Kidney tubule cell (primary cell): ENCODE measurements at places on chromosomes 11 and 22.

DNA sequence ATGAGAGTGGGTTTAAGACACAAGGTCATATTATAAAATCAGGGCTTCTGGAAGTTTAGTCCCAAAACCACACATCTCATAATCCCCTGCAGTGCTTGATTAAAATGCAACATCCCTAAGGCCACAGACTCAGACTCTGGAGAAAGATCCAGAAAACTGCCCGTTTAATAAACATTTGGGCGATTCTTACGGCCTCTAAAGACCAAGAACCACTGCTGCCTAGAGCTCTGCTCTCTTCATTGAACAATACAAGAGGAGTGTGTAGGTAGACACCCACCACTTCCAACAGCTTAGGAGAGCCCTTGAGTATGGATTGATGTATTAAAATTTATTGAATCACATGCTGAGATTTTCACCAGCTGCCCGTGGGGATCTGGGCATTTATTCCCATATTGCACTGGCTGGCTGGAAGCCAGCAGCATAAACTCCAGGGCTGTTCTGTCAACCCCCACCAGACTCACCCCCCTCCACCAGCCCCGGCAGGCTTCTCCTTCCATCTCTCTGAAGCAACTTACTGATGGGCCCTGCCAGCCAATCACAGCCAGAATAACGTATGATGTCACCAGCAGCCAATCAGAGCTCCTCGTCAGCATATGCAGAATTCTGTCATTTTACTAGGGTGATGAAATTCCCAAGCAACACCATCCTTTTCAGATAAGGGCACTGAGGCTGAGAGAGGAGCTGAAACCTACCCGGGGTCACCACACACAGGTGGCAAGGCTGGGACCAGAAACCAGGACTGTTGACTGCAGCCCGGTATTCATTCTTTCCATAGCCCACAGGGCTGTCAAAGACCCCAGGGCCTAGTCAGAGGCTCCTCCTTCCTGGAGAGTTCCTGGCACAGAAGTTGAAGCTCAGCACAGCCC lies 749 bp upstream of the BEST1 start:
- peak; percentile 35 for DNase-seq

DNA sequence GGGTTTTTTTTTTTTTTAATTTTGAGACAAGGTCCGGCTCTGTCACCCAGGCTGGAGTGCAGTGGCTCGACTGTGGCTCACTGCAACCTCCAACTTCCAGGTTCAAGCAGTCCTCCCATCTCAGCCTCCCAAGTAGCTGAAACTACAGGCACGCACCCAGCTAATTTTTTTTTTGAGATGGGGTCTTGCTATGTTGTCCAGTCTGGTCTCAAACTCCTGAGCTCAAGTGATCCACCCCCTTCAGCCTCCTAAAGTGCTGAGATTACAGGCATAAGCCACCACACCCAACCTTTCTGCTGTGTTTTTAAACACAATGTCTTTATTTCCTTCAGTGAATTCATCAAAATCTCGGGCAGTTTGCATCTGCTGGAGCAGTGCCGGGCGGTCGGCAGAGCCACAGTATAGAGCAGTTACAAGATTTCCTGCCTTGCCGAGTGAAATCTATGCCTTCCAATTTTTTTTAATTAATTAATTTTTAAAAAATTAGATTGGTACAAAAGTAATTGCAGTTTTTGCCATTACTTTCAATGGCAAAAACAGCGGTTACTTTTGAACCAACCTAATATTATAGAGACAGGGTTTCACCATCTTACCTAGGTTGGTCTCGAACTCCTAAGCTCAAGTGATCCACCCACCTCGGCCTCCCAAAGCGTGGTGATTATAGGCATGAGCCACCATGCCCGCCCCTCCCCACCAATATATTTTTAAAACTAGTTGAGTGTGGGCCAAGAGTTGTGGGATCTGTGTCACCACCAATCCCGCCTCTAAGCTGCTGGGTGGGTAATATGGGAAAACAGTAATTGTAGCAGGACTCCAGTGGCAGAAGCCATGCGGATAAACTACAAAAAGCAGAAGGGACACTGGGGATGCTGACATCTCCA lies 2.7 kb upstream of the ACY3 start:
- no peak for DNase-seq

DNA sequence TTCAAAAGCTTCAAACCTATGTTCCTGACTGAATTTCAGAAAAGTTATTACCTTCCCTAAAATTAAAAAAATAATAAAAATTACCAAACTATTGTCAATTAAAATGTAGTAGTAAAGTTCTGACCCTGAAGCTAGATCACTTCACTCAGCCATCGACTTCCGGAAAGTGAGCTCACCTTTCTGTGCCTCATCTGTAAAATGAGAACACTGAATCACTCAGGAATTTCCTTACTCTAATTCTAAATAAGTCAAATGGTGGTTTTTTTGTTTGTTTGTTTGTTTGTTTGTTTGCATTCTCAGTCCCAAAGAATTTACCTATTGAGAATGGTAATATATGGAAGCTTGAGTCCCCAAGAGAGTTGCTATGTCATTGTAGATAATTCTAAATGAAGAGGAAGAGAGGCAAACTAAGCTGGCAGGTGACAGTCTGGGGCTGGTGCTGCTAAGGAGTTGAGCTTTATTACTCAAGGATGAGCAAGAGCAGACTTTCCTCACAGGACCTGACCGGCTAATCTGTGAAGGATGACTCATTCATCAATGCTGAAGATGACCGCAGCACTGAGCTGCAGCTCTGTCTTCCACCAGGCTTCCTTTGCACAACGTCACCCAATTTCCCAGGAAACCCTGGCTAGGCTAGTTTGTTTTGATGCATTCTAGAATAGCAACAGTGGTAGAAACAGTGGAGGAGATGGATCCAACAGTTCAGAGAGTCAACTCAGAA lies 248.8 kb downstream of the RAB38 start:
- peak; percentile 90 for DNase-seq

GRCh38 chr11:74144592-74144991 lies 26.2 kb downstream of the C2CD3 start:
- no peak for DNase-seq

- DNase-seq = peak; percentile 18
Observed at GRCh38 chr11:33500861-33501479, 199.7 kb downstream of the C11orf91 start.

DNA sequence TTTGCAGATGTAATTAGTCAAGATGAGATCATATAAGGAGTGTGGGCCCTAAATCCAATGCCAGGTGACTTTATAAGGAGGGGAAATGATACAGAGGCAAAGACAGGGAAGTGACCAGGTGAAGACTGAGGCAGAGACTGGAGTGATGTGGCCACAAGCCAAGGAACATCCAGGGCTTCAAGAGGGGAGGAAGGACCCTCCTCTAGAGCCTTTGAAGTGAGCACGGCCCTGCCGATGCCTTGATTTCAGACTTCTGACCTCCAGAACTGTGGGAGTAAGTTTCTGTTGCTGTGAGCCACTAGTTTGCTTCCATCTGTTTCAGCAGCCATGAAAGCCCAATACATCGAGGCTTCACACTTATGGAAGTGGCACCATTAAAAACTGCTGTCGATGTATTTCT lies 78.7 kb downstream of the SHANK2 start:
- DNase-seq = no peak

DNA sequence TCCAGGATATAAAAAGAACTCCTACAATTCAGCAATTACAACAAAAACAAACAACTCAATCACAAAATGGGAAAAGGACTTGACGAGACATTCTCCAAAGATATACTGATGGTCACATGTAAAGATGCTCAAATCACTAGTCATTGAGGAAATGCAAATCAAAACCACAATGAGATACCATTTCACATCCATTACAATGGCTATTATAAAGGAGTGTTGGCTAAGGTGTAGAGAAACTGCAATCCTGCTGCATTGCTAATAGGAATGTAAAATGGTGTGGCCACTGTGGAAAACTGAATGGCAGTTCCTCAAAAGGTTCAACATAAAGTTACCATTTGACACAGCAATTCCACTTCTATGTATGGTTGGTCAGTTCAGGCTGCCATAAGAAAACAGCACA lies 11.8 kb upstream of the TBCEL start:
- DNase-seq = peak; percentile 10

DNA sequence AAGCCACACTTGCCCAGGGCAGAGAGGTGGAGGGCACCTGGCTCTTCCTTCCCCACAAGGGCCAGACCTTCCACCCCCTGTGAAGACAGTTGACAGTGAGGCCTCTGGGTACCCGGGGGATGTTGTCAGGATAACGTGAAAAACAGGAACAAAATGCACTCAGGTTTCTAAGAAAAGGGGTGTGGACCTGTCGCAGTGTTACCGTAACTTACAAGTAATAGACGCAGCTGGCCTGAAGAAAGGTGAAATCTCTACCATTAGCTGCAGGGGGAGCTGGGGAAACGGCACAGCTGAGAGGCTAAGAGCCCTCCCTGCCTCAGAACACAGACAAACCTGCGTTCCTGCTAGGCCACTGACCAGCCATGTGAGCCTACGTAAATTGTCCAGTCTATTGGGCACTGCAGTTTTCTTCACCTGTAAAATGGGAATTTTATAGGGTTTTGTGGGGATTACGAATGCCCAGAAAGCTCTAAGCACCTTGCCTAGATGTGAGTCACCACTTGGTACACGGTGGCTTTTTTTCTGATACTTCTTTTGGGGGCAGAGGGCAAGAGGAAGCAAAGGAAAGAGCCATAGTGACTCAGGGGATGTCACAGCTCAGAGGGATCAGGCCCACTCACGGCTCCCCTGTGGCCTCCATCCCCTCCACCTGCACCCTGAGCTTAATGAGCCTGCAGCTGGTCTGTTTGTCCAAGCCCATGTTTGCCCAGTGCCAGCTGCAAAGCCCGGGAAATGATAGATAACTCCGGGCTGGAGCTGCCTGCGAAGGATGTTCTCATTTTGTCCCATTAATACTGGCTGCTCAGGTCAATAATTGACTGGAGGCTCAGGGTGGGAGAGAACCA lies 18.4 kb upstream of the CABP7 start:
- DNase-seq = peak; percentile 89

DNA sequence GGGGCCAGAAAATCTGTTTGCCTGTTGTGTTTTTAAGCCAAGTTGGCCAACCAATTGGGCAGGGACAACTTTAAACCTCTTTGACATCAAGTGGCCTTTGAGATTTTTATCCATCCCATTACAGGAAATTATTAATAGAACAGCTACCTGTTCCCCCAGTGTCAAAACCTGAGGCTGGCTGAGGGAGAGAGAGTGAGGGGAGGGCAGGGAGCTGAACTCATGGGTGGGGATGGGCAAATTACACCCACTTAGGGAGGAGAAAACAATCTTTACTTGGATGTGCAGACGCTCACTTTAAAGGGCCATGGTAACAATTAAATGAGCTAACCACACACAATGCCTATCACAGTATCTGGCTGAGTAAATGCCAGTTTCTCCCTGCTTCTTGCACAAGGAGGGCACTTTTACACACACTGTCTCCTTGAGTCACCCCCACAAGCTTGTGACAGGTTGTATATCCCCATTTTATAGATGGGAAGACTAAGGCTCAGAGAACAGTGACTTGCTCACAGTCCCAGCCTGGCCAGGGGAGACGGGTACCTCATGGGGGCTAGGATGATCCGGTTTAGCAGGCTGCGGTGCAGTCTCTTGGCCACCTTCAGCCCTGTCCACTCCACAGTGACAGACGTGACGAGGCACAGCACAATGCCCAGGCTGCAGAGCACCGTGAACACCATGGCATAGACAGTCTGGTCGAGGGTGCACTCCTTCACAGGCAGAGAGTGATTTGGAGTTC lies 17.8 kb upstream of the KCNJ11 start:
- no peak for DNase-seq

DNA sequence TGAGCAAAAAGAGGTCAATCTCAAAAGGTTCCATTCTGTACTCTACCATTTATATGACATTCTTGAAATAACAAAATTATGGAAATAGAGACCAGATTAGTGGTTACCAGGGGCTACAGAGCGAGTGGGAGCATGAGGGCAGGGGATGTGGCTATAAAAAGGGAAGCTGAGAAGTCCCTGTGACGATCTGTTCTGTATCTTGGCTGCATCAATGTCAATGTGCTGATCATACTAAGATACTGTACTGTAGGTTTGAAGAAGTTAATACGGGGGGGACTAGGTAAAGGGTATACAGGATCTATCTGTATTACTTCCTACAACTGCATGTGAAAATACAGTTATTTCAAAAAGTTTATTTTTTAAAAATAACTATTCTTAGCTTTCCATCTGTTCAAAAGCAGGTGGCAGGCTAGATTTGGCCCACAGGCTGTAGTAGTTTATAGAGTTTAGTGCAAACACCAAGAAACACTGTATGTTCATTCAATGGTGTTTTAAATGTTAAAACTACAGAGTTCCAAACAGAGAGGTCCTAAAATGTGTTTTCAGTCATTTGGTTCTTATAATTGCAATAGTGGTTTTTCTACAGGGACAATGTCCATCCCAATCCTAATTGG lies 78.2 kb downstream of the SMCO4 start:
- DNase-seq = no peak

DNA sequence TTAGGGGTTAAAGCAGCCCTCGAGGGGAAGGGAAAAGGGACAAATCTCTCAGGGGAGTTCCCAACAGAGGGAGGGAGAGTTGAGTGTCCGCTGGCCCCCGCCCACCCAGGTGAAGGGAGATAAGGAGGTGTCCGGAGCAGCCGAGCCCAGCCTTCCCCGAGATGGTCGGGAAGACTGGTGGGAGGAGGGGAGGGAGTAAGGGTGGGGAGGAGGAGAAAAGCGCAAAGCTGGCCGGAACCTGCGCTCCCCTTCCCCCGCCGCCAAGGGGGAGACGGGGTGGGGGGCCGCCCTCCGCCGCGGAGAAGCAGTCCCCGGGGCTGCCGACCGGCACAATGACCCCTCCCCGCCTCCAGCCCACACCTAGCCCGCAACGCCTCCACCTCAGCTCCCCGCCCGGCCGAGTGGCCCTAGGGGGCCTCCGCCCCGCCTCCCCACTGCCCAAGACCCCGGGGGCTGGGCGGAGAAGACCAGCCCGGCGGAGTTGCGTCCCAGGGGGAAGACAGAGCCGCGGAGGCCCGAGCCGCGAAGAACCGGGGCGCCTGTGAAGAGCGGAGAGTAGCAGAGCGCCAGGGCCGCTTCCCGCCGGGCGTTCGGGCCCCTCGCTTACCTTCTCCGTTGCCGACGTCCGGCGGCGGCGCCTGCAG lies 479 bp downstream of the RSF1 start:
- DNase-seq = peak; percentile 48

DNA sequence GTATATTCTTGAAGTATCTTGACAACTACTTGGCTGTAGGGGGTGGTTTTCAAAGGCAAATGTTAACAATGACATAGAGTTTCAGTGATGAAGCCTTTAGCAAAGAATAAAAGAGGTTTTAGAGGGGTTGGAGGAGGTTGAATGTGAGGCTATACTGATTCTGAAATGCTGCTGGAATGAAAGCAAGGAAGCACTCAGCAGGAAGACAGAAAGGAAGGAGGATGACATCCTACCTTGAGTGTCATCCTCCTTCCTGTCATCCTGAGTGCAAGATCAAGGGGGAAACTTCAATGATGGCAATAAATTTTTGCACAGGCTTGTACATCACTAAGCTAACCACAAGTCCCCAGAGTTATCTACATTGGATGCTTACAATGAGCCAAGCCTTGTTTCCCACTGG lies 120.5 kb downstream of the APIP start:
- DNase-seq = no peak

GRCh38 chr11:8086001-8086479 lies 5.0 kb downstream of the TUB start:
- DNase-seq = no peak

- peak; percentile 13 for DNase-seq
Observed at GRCh38 chr11:109695696-109696095, 273.7 kb downstream of the C11orf87 start.
